ENCODE measurements at places on chromosomes 11 and 22. TPM values are rescaled to one million over a fixed set of nuclear protein-coding genes. Genes with fewer than 3 reads are reported as not detected.

- no peak for DNase-seq
Measured at GRCh38 chr11:59728154-59728553, 14.5 kb upstream of the OR10V1 start.

DNA sequence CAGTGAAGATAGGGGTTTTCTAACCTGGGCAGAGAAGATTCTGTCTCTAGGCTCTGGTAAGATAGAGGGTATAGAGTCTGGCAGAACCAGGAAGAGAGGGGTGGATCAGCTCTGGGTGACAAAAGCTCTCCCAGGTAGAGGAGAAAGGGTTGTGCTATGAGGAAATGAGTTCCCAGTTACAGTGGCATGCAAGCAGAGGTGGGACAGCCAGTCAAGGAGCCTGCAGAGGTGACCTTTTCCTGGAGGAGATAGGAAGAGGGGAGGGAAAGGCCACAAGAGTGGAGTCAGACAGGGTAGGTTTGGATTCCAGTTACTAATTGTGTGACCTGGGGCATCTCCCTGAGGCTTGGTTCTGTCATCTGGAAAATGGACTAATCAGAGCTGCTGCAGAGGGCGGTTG, 3.4 kb upstream of the CAPN5 start:
- no peak for DNase-seq

DNA sequence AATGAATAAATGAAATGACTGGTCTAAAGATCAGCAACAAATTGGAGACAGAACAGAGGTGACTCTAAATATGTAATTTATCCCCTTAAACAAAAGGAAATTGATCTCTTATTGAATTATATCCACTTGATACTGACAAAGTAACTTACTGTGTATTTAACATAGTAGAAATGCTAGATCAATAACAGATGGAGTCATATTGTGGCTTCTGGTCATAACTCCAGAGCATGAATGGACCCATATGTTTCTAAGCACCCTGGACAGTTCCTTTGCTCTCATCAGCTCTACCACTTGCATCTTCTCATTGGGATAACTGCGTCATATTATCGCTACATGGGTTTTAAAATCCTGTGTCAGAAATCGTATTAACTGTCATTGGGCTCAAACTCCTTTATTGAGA, 222.3 kb downstream of the ETS1 start:
- no peak for DNase-seq

DNA sequence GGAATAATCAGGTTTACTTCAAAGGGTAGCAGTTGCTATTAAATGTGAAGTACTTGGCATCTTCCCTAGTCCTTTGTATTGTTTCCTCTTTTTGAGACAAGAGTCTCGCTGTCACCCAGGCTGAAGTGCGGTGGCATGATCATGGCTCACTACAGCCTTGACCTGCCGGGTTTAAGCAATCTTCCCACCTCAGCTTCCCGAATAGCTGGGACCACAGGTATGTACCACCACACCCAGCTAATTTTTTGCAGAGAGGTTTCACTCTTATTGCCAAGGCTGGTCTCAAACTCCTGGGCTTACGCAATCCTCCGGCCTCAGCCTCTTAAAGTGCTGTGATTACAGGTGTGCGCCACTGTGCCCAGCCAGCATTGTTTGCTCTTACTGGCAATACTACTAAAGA, 36.2 kb upstream of the RAPSN start:
- DNase-seq, result no peak

- no peak for DNase-seq
Measured at GRCh38 chr11:19786644-19787043, 74.0 kb downstream of the NAV2 start.

DNA sequence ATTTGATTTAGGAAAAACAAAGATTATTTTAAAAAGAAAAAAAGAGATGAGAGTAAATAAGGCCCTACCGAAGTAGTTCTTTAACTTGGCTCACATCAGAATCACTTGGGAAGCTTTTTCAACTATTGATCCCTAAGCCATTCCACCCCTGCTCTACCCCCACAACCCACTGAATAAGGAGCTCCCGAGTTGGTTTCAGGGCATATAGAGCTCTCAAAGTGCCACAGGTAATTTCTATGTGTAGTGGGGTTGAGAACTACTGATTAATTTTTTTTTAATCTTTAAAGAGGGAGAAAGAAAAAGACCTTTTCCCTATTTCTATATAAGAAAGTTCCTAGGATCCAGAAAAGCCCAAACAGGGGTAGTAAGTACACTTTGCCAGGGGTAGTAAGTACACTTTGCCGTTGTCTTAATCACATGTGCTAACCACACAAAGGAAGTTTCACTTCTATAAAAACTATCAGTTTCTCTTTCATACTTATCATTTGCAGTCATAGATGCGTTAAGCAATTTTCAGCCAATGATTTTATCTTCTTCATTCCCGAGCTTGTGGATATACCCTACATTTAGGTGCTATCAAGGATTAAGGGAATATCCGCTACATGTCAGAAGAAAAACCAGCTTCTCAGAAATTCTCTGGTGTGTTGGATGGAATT, 108.4 kb upstream of the ZC3H12C start:
- DNase-seq, result no peak

GRCh38 chr11:10858439-10859325, 829 bp upstream of the ZBED5 start:
- DNase-seq, result peak; percentile 65

DNA sequence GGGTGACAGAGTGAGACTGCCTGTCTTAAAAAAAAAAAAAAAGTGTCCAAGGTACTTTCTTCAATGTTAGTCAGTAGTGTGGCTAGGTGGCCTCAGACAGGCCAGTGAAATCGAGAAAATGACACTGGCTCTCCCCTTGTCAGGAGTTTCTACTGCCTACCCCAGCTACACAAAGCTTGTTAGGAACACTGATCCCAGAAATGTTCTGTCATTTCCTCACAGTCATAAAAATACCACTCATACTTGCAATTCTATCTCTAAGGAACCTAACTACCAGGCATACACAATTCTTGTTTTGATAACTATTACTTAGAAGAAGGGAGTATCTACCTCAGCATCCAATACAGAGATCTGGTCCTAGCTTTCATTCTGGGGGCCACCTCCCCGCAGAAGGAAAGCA, 31.3 kb downstream of the ATP6V1E1 start:
- DNase-seq, result no peak

- DNase-seq, result no peak
Measured at GRCh38 chr11:116558504-116559211, 214.1 kb downstream of the BUD13 start.

DNA sequence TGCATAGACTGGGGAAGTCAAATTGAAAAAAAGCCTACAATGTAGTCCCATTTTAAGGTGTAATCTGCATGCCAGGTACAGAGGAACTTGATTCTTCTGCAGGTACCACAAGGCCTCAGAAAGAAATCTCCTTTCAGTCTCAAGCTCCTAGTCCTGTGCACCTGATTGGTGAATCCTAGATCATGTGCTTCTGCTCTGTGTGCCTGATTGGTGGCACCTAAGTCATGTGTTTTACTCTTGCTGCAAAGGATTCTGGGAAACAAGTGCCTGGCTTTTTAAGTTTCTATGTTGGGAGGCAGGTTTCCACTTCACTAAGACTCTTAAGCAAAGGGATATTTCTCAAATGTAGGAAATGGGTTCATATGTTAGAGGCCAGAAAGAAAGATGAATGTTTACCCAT, 29.1 kb downstream of the INSC start:
- DNase-seq, result no peak

GRCh38 chr11:75198278-75198973, 42.1 kb upstream of the TPBGL start:
- no peak for DNase-seq

DNA sequence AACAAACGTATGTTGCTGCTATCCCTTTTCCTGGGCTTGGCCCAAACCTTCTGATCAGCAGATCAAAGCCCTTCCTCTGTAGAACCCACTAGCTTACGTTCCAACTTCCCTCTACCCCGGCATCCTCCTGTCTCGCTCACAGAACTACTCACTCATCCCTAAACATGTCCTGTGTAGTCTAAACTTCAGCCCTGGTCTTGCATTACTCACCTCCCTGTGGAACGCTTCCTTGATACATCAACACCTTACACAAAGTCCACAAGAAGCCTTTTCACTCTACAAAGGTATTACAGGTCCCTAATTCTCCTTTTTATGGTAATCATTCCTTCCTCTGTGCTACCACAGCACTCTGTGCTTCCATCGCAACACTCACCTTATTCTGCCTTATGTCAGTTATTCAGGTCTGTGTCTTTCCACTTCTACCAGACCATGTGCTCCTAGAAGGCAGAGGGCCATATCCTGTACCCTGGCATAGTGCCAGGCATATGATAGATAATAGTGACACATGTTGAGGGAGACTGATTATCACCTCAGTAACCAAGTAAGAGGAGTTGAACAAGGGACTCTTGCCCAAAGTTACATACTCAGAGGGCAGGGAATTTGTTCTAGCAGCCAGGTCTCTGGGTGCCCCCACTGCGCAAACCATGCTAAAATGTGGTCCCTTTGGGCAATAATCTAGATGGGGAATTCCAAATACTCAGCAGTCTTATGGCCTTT, 41.6 kb downstream of the USP35 start:
- DNase-seq, result no peak

- peak; percentile 39 for DNase-seq
Measured at GRCh38 chr11:45145379-45146071, 914 bp upstream of the PRDM11 start.

DNA sequence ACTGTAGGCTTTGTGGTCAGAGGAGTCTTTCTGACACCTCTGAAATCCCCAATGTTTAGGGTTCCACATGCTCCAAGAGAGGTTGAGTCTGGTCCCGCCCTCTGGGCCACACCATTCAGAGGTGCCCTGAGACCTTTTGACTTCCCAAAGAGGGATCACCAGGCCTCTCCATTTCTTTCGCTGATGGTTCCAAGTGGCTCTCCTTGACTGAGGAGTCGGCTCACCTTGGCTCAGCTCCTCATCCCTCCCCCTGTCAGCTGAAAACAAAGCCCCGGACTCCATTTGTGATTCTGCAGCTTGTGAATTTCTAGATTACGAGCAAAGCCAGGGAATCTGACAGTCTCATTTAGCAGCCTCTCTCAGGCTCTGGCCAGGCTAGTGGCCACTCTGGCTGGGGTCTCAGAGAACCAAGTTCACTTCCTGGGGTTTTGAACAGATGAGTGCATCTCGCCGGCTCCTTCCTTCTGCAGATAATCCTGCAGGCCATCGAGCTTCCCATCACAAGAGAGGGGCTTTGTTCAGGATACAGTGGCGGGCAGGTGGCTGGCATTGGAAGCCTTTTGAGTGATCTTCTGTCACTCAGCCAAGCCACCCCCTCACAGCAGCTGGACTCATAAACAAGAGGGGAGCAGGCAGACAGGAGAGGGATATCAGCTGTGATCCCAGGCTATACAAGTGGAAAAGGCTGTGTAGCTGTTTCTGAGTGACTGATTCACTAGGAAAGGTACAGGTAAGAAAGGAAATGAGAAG, 102.9 kb downstream of the TRIM29 start:
- peak; percentile 31 for DNase-seq

- no peak for DNase-seq
Measured at GRCh38 chr11:32487270-32487669, 51.9 kb upstream of the WT1 start.

DNA sequence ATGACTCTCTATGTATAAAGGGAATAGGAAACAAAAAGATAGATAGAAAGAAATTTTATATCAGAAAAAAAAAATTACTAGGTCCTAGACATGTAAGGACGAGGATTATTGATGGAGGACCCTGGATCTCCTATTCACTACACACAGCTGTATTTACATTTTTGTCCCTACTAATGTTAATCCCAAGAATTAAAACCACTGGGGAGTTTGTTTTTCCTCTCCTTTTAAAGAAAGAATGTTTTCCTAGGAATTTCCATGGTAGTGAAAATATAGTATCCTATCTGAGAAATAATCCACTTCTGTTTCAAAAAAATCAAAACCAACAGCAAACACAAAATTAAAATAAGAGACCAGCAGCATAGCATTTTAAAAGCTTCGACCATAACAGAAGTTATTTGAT, 41.1 kb downstream of the PDGFD start:
- DNase-seq, result no peak

DNA sequence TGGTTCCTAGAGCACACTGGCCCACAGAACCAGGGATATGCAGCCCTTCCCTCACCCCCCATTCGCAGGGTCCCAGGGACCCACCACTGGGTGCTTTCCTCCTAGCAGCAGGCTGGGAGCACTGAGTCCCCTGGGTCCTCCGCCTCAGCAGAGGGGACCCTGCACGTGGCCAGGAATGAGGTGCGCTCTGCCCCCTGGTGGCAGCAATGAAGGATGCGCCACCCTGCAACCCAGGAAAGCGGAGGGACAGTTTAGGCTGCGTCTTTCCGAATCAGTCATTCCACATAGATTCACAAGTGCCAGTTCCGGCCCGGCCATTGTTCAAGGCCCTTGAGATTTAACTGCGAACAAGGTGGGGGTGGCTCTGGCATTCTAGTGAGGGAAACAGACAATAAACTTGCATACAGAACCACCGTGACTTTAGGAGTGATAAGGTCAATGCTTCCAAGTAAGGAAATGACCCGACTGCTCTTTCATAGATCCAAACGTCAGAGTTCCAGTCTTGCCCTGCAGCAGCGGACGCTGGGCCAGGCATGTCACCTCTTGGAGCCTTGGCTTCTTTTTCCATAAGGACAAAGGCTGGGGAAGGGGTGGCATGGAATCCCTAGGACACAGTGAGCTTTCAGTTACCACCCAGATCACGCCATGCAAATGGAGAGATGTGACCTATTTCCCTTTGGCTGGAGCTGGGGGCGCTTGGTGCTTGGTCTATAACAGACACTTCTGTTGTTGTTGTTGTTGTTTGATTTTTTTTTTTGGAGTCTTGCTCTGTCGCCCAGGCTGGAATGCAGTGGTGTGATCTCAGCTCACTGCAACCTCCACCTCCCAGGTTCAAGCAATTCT, 7.7 kb downstream of the RIN1 start:
- peak; percentile 89 for DNase-seq

DNA sequence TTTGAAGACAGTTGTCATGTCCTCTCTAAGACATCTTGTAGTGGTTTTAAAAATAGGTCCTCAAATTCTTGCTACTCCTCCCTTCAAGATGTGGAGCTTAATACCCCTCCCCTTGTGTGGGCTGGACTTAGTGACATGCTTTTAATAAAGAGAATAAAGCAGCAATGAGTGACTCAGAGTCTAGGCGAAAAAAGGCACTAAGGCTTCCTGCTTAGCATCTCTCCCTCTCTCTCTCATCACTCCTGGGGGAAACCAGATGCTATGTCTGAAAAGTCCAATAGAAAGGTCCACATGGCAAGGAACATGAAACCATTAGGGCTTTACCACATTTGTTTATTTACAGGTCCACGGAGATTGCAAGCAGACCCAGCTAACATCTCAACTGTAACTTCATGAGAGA, 11.7 kb downstream of the SERGEF start:
- DNase-seq, result no peak

GRCh38 chr11:11701070-11701469, 79.3 kb upstream of the GALNT18 start:
- no peak for DNase-seq

Gene TRIM29
- total RNA-seq, result not detected

Gene MIOX
- total RNA-seq, result 0.61 TPM

Gene KCNQ1OT1
- total RNA-seq, result 0.33 TPM

Gene SLC22A9
- not detected for total RNA-seq

Gene SPON1
- not detected for total RNA-seq

Gene BANF1
- 227 TPM for total RNA-seq

Gene KRTAP5-9
- not detected for total RNA-seq

Gene CARD18
- total RNA-seq, result not detected

Gene DMC1
- total RNA-seq, result 13.6 TPM

Gene BARX2
- total RNA-seq, result not detected

Gene RIBC2
- 12.8 TPM for total RNA-seq

Gene TM7SF2
- total RNA-seq, result 21.0 TPM

All from activated CD8-positive, alpha-beta memory T cell treated with anti-CD3 and anti-CD28 coated beads, Interleukin-2, amount 10 ng/mL, durations not matched to agents 7 days and 5 days (primary cell).